ENCODE measurements at places on chromosomes 1 and 21. TPM values are rescaled to one million over a fixed set of nuclear protein-coding genes. Genes with fewer than 3 reads are reported as not detected.
A peak's percentile ranks its signal among the peaks of the same experiment; 100 is the strongest.

The TFF3 gene
- total RNA-seq: not detected

The ZNF648 gene
- not detected for total RNA-seq

The DDR2 gene
- total RNA-seq: 0.45 TPM

The FCMR gene
- 23.2 TPM for total RNA-seq

The BGLAP gene
- total RNA-seq: 1.9 TPM

The LDLRAD1 gene
- total RNA-seq: not detected

- no peak for DNase-seq
These were observed 21.2 kb downstream of the PGLYRP3 start for GRCh38 chr1:153291514-153291913.

GRCh38 chr21:37139902-37140301 lies 66.8 kb downstream of the TTC3 start:
- DNase-seq: no peak

DNA sequence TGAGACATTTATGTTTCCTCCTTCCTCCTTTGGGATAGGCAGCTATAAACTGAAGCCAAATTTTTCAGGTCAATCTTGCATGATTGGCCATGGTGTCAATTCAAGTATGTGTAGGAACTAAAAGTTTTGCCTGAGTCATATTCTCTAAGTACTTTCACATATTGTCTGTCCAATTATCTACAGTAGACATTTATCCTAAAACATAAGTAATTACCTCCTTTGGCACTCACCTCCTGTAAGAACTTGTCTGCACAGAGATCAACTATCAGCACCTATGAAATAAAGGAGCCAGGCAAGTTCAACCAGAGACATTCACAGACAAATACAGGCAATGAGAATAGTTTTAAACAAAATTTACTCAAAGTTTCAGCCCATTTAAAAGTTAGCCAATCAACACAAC lies 14.2 kb upstream of the BCAS2 start:
- DNase-seq: no peak

DNA sequence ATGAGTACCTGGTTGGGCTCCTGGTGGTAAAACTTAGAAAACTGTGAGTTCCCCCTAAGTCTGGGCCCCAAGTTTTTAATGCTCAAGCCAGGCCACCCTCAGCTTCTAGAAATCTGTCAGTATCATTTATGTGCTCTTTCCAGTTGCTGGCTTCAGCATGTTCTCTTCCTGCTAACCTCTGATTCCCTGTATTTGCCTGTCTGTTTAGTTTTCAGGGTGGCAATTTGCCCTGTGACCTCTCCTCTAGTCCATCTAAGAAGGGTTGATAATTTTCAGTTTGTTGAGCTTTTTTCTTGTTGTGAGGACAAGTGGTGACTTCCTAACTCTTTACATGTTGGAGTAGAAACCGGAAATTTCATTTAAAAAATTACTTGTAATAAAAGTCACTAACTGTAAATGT lies 16.0 kb upstream of the S100A10 start:
- no peak for DNase-seq

DNA sequence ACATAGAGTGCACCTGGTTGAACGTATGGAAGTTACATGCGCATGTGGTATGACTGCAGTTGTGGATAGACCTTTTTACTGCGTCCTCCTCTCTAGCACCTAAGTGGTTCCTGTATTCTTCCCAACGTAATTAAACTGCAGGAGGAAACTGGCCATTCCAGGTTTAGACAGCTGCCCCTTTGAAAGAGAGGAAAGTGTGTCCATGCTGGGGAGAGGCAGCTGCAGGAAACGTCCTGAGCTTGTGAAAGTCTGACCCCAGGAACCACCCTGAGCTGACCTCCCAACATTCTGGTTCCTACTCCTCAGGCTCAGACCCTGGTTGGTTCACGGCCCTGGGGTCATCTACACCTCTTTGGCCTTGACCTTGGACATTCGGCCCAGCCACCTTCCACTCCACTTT lies 309.3 kb downstream of the DISC1 start:
- no peak for DNase-seq

- peak; percentile 66 for DNase-seq
These were observed 224.2 kb upstream of the JUN start for GRCh38 chr1:59007820-59008598.

GRCh38 chr1:242030071-242030470 lies 31.2 kb upstream of the MAP1LC3C start:
- no peak for DNase-seq

- DNase-seq: no peak
These were observed 60.6 kb downstream of the RIPK4 start for GRCh38 chr21:41706263-41706639.

DNA sequence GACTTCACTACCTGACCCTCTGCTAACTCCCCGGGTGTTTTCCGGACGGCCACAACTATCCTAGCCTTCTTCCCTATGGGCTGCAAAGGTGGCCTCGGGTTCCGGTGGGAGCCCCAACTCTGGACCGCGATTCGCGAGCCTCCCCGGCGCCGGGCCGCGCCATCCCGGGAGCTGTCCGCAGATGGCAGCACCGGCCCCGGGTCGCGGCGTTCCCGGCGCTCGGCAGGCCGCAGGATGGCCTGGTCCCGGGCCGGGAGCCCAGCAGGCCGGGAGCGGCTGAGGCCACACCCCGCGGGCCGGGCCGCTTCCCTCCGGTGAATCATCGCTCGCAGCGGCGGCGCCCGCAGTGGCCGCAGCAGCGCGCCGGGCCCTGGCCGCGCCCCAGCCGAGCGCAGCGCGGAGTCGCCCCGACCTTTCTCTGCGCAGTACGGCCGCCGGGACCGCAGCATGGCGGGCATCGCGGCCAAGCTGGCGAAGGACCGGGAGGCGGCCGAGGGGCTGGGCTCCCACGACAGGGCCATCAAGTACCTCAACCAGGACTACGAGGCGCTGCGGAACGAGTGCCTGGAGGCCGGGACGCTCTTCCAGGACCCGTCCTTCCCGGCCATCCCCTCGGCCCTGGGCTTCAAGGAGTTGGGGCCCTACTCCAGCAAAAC lies at the start of gene CAPN2:
Gene CAPN2, plus strand, starts transcription at position 346 of the 656 bp plus-strand sequence. Its CDS starts 102 bp downstream, at position 448.
- peak; percentile 90 for DNase-seq

- peak; percentile 40 for DNase-seq
These were observed 14.7 kb upstream of the NBPF11 start for GRCh38 chr1:148166558-148167492.
